Activated naive CD4-positive, alpha-beta T cell treated with anti-CD3 and anti-CD28 coated beads, Interleukin-2, amount 10 ng/mL, durations not matched to agents 7 days and 5 days (primary cell): ENCODE measurements at places on chromosomes 6 and 20.
A peak's percentile ranks its signal among the peaks of the same experiment; 100 is the strongest.

GRCh38 chr20:62246872-62247652 is 8.7 kb downstream of the OSBPL2 start:
- H3K4me3 ChIP-seq = no peak overlapping the region
- H3K27ac ChIP-seq = no peak overlapping the region
- no peak for DNase-seq
- H3K36me3 ChIP-seq = no peaks in the 10 kb centered on the region
- H3K4me1 ChIP-seq = peaks cover 9% of the 10 kb centered on the region
- H3K27me3 ChIP-seq = no peaks in the 10 kb centered on the region

GRCh38 chr6:147621961-147622360 is 113.5 kb downstream of the SAMD5 start:
- no peak overlapping the region for H3K27ac ChIP-seq
- no peaks in the 10 kb centered on the region for H3K27me3 ChIP-seq
- H3K4me3 ChIP-seq = no peak overlapping the region
- H3K36me3 ChIP-seq = no peaks in the 10 kb centered on the region
- DNase-seq = no peak
- H3K4me1 ChIP-seq = no peaks in the 10 kb centered on the region

GRCh38 chr6:157721426-157721825 is 101.6 kb upstream of the SNX9 start:
- no peak overlapping the region for H3K4me3 ChIP-seq
- H3K36me3 ChIP-seq = no peaks in the 10 kb centered on the region
- no peak for DNase-seq

DNA sequence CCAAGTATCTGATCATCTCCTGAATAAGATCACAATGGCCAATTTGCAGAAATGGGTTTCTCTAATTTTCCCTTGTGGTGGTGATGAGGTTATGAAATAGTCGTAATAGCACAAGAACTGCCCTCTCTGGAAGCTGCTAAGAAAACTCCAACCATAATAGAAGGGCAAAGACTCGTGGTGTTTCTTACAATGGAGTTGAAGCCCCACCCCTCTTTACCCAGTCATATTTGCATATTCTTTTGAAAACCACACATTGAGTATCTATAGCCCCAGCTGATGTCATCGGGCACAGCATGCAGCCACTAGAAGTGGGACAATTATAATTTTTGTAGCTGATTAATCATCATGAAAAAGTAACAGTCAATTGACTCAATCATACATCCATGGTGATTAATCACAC is 452.1 kb upstream of the POU3F2 start:
- DNase-seq = no peak
- no peak overlapping the region for H3K4me3 ChIP-seq
- no peaks in the 10 kb centered on the region for H3K27me3 ChIP-seq
- H3K36me3 ChIP-seq = no peaks in the 10 kb centered on the region
- H3K4me1 ChIP-seq = no peaks in the 10 kb centered on the region

DNA sequence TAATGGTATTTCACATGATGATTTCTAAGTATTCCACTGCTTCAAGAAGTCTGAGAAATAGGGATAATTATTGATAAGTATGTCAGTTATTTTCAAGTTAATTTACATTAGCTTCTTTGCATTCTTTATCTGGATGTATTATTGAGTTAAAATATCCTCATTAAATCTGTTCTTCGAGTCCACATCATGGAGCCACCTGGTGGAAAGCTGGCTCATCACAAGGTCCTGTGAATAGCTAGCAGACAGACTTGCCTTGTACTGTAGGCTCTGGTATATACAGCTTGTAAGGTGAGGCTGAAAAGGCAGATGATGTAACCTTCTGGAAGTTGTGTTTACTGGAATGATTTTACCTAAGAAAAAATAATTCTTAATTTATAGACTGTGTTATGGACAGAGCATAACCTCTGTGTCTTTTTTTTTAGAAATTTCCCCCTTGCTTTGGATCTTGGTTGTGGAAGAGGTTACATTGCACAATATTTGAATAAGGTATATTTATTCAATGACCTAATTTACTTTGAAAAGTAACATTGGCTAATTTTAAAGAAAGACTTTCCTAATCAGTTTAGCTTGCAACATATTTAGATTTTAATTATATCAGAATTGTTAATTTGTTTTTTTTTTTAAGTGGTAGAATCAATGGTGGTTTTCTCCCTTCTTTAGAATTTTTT is 3.5 kb downstream of the NDUFAF5 start:
- DNase-seq = peak; percentile 61
- no peaks in the 10 kb centered on the region for H3K27me3 ChIP-seq
- H3K4me1 ChIP-seq = peaks cover 36% of the 10 kb centered on the region
- H3K27ac ChIP-seq = peak overlapping the region; percentile 38
- H3K36me3 ChIP-seq = peaks cover 30% of the 10 kb centered on the region

DNA sequence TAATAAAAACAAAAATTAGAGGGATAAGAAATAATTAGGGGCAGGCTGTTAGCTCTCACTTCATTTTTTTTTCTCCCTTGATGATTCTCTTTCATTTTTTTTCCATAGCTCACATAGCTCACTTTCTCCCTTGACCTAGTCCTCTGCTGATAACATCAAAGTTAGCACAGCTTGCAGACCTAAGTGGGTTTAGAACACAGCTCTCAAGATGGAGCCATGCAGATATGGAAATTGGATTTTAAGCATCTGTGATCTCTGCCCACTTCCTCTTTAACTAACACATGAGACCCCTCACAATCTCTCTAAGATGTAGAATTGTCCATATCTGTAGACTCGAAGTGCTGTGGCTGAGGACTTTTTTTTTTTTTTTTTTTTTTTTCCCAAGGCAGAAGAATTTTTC is 257.1 kb downstream of the SOX4 start:
- no peak overlapping the region for H3K4me3 ChIP-seq
- no peaks in the 10 kb centered on the region for H3K27me3 ChIP-seq
- DNase-seq = no peak
- no peaks in the 10 kb centered on the region for H3K36me3 ChIP-seq
- H3K27ac ChIP-seq = peak overlapping the region; percentile 56
- peaks cover 14% of the 10 kb centered on the region for H3K4me1 ChIP-seq

GRCh38 chr6:28980137-28980851 is 24.8 kb downstream of the ZNF311 start:
- H3K27me3 ChIP-seq = peaks cover 55% of the 10 kb centered on the region
- no peak overlapping the region for H3K27ac ChIP-seq

DNA sequence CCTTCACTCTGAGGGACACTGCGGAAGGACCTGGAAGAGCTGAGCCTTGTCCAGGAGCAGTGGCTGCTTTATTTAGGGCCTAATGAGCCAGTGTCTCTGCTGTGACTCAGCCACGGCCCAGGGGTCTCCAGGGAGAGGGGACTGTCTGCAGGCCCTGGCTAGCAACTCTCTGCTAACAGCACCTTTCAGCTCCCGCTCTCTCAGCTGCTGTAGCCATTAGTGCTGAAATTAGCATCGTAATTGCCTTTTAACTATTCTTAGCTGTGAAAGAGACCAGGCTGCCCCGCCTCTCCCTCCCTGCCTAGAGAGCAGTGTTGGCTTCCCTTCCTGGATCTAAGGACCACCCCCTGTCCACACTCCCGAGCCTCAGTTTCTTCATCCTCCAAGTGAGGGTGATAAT is 53.1 kb upstream of the SLC32A1 start:
- no peak for DNase-seq
- H3K4me1 ChIP-seq = peaks cover 15% of the 10 kb centered on the region
- H3K4me3 ChIP-seq = no peak overlapping the region
- H3K27me3 ChIP-seq = peaks cover 94% of the 10 kb centered on the region
- H3K36me3 ChIP-seq = no peaks in the 10 kb centered on the region

DNA sequence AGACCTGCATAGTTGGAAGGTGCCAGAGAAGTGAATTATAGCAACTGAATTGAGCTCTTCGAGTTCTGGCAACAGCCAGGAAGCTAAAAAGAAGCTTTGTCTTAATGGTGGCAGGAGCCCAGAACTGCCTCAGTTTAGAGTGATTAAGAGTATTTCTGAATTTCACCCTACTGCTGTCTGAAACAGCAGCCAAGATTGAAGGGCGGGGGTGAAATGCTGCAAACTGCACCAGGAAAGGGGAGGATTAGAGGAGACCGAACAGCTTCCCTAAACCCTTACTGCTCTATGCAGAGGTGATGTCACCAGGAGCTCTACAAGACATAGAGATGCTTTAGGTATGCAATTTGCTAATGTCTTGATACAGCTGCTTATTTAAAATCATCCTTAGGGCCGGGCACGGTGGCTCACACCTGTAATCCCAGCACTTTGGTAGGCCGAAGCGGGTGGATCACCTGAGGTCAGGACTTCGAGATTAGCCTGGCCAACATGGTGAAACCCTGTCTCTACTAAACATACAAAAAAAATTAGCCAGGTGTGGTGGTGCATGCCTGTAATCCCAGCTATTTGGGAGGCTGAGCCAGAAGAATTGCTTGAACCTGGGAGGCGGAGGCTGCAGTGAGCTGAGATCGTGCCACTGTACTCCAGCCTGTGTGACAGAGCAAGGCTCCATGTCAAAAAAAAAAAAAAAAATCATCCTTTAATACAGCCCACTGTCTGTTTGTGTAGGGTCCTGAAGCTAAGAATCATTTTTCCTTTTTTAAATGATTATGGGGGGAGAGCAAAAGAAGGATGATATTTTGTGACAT is 91.7 kb upstream of the IYD start:
- H3K27me3 ChIP-seq = peaks cover 20% of the 10 kb centered on the region
- no peaks in the 10 kb centered on the region for H3K36me3 ChIP-seq
- no peaks in the 10 kb centered on the region for H3K4me1 ChIP-seq

DNA sequence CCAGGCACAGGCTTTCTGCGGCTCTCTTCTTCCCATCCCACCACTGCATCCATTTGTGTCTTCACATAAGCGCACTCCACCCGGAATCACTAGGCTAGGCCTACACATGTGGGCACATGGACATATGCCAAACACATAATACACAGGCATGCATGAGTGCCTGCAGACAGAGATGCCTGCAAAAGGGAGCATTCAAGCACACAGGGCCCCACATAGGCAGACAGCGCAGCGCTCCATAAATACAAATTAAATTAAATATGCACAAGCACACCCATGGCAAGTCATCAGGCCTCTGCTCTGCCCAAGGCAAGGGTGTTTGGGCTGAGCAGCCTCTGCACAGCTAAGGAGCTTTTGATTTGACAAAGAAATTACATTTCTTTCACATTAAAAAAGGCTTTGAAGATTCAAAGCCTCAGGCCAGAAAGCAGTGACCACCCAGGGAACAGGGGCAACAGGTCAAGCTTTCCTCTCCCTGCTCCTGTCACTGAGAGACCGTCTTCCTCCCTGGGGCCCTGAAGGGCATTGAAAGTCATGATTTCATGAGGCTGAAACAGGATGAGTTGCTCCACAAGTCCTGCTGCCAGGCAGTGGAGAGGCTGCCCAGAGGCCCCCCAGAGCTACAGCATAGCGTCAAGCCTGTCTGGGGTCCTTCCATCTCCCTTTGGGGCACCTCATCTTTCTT is 134.2 kb upstream of the LRFN2 start:
- H3K4me3 ChIP-seq = no peak overlapping the region
- peaks cover 17% of the 10 kb centered on the region for H3K4me1 ChIP-seq
- DNase-seq = no peak
- H3K27ac ChIP-seq = no peak overlapping the region
- H3K36me3 ChIP-seq = no peaks in the 10 kb centered on the region
- H3K27me3 ChIP-seq = peaks cover 4% of the 10 kb centered on the region
